ENCODE measurements at places on chromosomes 4 and X.

DNA sequence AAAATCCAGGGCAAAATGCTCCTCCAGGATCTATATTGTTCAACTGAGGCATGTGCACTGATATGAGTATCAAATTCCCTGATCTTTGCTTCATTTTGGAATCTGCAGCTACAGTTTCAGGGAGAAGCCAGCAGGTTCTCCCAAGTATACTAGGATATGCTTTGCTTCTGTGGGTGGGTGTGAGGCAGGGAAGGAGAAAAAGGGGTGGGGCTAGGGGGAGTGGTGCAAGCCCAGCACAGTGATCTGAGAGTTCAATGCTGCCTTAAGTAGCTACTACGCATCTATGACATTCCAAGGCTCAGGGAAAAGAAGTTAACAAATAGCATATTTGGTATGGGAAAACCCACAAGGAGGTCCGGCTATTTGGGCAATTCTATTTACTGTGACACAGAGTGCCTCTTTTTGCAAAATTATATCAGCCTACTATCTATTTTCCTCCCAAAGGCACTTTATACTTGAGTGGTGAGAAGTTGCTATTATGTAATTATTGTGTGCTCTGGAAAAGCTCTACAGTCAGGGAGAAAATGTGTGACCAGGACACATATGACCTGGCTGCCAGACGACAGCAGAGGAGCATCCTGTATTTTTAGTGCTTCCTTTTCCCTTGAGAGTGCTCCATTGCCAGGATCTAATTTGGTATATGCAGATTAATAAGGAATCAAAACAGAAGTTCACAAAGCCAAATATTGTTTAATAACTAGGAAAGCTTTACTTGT lies 162.0 kb downstream of the RNF150 start:
- no peak for DNase-seq

GRCh38 chrX:39125834-39126233 lies 324.6 kb downstream of the MID1IP1 start:
- no peak for DNase-seq

DNA sequence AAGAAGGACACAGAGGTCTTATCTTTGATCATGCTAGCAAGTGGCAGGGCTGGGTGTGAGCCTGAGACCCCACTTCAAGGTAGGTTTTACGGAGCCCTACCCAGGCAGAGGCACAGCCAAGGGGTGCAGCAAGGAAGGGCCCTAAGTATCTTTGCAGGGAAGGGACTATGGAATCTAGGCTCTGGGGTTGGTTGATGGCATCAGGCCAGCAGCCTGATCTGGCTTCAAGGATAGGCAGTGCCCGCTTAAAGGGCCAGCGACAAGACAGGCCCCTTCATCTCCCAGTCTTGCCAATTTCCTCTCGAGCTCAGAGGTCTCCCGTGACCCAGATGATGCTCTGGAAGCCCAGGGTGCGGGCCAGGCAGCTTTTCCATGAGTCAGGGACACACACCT lies 5.8 kb downstream of the ABLIM2 start:
- DNase-seq, result no peak

DNA sequence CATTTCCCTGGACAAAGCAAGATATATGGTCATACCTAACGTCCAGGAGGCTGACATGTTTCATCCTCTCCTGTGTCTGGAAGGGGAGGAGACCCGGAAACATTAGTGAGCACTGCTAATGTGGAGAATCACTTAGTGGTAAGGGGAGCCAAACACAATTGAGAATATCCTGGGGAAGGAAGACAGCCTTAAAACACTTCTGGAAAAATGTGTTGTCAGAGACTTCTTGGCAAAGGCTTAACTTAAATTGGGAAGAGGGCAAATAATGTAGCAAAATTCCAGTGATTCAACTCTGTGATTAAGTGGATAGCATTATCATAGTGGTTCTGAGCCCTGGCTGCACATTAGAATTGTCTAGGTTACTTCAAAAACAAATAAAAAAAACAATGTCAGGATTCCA lies 39.5 kb downstream of the SPARCL1 start:
- DNase-seq, result no peak

DNA sequence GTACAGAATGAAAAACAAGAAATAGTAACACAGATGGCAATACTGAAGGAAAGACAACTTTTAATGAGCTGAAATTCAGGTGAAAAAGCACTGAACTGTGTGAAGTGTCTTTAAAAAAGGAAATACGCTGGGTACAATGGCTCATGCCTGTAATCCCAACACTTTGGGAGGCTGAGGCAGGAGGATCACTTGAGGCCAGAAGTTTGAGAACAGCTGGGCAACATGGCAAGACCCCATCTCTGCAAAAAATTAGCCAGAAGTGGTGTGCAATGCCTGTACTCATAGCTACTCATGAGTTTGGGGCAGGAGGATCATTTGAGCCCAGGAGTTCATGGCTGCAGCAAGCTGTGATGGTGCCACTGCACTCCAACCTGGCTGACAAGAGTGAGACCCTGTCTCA lies 59.8 kb upstream of the COX18 start:
- DNase-seq, result no peak

GRCh38 chr4:3387943-3388361 lies 53.8 kb upstream of the HGFAC start:
- DNase-seq, result peak; percentile 94

- no peak for DNase-seq
These were observed 14.5 kb downstream of the PPARGC1A start for GRCh38 chr4:23875317-23875716.

GRCh38 chr4:1566838-1567518 lies 117.1 kb downstream of the FAM53A start:
- no peak for DNase-seq

DNA sequence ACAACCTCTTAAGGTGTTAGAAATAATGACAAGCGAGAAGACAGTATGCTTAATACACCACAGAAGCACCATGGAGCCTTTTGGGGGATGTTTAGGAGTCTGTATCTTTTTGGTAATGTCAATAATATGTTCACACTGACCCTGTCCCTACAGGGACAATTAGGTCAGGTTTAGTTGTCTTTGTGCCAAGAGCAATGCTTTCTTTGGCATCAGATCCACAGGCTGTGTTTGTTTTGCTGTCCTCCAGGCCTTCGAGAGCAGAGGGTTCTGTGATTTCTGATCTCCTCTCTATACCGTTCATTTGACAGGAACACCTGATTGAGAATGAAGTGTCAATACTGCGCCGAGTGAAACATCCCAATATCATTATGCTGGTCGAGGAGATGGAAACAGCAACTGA lies 153.8 kb downstream of the DCLK2 start:
- no peak for DNase-seq

GRCh38 chr4:150234246-150234645 lies 156.0 kb downstream of the DCLK2 start:
- DNase-seq, result no peak

- no peak for DNase-seq
These were observed 94.4 kb downstream of the SHROOM4 start for GRCh38 chrX:50719614-50720013.

DNA sequence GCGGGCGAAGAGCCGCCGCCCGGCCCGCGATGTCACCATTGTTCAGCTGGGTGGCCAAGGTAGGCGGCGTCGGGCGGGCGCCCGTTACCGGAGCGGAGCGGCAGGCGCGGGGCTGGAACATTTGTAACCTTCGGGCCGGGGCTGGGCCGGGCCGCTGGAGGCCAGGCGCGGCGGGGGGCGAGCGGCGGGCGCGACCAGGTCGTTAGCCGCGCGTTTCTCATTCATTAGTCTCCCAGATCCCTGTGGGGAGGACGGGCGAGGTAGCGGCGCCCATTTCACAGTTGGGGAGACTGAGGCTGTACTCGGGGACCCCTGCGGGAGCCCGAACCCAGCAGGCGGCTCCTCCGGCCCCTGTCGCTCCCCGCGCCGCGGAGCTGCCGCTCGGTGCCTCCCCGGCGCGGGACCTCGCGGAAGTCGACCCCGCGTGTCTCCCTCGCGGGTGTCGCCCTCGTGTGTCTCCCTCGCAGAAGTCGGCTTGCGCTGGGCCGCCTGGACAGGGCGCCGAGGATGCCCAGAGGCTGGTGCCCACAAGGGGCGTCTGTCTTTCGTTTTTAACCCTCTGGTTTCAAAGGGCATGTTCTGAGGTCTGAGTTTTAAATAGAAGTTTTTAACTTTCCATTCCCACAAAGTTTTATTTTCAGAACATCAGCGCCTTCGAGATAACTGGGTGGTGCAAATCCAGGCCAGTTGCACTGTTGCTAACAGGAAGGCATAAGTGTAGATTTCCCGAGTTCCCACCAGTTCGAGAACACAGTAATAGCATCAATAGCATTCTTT lies 17.5 kb downstream of the PTTG2 start:
- DNase-seq, result peak; percentile 78

- DNase-seq, result no peak
These were observed 283.9 kb downstream of the NKX6-1 start for GRCh38 chr4:84215217-84215616.

- DNase-seq, result no peak
These were observed 13.3 kb upstream of the UBA6 start for GRCh38 chr4:67714248-67714583.

DNA sequence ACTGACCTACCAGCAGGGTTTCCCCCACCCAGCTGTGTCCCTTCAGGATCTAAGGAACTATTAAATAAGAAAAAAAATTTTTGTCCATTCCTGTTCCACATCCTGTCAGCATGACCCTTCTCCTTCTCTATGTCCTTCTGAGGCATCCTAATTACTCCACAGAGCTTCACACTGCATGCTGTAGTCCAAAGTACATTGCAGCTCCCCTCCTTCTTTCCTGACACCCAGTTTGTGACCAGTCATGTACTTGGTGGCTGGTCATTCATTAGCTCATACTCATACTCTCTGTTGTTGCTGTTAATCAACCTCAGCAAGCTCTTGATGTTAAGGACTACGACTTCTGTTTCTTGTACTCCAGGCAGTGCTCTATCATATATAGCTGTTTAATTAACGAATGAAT lies 2.4 kb upstream of the EGF start:
- no peak for DNase-seq

GRCh38 chrX:98231003-98231402 lies 1347.3 kb downstream of the RPA4 start:
- no peak for DNase-seq

- peak; percentile 59 for DNase-seq
These were observed 18.4 kb downstream of the MAGEB17 start for GRCh38 chrX:16185725-16186136.

GRCh38 chr4:89171176-89171805 lies 60.0 kb downstream of the TIGD2 start:
- DNase-seq, result no peak
